ENCODE measurements at places on chromosomes 2 and 18.

- peak; percentile 64 for DNase-seq
Observed at GRCh38 chr2:69615969-69616368, 27.6 kb downstream of the AAK1 start.

- DNase-seq = no peak
Observed at GRCh38 chr2:150621526-150622213, 134.2 kb upstream of the RND3 start.

GRCh38 chr2:6381326-6381725, 484.4 kb downstream of the CMPK2 start:
- no peak for DNase-seq

- no peak for DNase-seq
Observed at GRCh38 chr18:5510135-5510846, 33.5 kb downstream of the EPB41L3 start.

DNA sequence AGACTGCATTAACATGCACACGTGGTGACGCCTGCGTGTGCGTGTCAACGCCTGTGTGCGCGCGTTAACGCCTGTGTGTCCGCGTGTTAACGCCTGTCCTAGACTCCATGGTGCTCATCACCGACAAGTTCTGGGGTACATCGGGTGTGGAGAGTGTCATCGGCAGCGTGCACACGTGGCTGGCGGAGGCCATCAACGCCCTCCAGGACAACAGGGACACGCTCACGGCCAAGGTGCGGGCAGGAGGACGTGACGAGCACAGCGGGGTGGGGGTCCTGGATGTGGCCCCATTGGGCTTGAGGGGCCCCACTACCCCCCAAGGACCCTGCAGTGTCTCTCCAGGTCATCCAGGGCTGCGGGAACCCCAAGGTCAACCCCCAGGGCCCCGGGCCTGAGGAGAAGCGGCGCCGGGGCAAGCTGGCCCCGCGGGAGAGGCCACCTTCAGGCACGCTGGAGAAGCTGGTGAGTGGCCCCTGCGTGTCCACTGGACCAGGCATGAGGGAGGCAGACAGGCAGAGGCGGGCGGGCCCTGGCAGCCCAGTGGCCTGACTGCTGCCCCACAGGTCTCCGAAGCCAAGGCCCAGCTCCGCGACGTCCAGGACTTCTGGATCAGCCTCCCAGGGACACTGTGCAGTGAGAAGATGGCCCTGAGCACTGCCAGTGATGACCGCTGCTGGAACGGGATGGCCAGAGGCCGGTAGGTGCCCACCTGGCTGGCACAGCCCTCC, 29.2 kb downstream of the GPC1 start:
- no peak for DNase-seq

DNA sequence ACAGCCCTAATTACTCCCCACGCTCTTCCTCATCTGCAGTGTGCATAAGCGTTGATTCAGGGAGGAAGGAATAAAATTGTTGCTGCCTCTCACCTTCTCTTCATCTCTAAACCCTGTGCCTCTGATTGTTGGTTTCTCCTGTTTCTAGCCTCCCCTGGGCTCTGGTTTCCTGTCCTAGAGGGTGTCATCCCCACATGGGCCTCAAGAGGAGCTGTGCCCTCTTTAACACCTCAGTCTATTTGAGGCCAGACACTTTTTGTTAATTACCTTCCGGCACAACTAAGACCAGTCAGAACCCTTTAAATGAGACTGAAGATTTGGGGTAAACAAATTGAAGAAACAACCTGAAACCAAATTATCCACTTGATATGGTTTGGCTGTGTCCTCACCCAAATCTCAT, 9.7 kb downstream of the CTAGE1 start:
- no peak for DNase-seq

DNA sequence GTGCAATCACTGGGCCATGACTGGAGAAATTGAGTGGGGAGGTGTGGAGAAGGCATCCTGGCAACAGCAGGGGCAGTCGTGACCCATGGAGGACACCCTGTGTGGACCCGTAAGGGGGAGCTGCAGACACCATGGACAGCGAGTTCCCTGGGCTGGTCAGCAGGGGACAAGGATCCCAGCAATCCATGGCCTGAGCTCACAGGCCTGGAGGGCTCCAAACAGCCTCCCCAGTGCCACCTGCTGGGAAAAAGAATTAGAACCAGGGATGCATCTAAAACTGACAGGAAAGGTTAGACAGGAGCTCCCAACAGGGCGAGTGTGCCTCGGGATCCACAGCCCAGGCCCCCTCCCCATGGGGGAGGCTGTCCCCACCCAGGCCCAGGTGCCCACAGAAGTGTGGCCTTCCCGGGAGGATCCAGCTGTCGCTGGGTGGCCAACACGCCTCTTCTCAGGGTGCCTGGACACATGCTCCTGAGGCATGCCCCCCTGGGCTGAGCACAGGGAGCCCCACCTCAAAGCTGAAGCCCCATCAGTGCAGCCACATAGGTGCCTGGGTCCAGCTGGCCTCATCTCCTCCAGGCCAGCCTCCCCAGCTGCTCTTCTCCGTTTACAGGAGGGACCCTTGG, 20.5 kb upstream of the KIF1A start:
- DNase-seq = peak; percentile 32

GRCh38 chr2:21836719-21837118, 713.0 kb downstream of the TDRD15 start:
- DNase-seq = no peak

- peak; percentile 25 for DNase-seq
Observed at GRCh38 chr2:189287982-189288521, 108.5 kb upstream of the COL5A2 start.

DNA sequence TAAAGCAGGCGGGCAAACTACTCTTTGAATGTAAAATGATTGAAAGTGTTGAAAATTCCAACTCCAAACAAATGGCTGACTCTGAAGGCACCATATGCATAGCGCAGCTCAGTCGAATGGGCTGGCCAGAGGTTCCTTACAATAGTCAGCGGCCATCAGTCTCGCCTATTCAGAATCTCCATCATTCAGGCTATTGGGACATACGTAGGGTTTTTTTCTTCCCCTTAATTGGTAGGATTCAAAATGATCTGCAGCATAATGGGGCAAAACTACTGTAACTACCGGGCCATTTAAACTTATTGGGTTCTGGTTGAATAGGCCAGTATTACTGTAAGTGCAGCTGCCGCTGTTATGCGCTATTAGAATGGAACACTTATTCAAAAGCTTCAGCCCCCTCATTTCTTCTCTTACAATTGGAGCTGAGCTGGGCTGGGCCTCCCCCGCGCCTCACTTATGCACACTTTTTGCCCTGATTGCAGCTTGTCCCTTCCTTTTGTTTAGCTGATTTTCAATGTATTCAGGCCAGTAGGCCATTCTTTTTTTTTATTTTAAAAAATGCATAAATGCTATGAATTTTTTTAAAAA, 40.4 kb downstream of the SLC9A4 start:
- no peak for DNase-seq

DNA sequence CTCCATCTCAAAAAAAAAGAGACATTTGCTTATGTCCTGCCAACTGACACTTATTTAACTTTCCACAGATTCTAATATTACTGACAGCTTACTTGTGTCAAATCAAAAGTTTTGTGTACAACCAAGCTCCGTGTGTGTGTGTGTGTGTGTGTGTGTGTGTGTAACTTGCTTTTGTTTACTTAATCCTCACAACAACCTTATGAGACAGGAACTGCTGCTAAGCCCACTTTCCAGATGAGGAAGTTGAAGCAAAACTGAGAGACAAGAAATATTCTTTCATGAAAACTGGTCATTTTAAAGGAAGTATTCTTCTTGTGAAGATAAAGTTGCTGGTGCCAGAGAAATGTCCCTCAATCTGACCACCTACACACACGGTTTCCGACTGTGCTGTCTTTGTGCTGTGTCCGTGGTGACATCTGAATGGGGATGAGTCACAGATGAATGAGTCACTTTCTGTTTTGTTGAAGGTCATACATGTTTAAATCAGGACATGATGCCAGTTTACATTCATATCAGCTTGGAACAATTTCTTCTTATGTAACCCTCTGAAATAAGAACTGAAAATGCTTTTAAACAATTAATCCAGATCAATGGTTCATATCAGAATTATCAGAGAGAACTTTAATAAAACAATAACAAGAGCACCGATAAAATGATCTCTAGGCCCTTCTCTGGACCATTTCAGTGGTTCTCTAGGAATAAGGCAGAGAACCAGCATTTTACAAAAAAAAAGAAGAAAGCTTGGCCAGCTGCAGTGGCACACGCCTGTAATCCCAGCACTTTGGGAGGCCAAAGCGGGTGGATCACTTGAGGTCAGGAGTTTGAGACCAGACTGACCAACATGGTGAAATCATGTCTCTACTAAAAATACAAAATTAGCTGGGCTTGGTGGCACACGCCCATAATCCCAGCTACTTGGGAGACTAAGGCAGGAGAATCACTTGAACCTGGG, 95.5 kb downstream of the THNSL2 start:
- DNase-seq = peak; percentile 64

DNA sequence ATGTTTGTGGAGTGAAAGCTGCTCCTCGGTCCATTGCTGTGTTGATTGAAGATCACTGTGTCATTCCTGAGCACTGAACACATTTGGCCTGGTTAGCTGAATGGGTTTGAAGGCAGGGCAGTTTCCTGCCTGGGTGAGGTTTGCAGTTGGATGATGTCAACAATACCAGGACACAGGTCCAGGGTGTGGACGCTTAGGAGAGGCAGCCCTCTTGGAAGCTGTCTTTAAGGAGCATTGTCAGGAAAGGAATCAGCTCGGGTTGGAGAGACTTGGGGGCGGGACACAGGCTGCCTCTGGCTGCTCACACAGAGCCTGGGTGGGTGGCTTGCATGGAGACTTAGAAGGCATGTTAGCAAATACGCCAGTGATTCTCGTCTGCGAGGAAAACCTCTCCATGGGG, 237.7 kb downstream of the SEPTIN10 start:
- no peak for DNase-seq

DNA sequence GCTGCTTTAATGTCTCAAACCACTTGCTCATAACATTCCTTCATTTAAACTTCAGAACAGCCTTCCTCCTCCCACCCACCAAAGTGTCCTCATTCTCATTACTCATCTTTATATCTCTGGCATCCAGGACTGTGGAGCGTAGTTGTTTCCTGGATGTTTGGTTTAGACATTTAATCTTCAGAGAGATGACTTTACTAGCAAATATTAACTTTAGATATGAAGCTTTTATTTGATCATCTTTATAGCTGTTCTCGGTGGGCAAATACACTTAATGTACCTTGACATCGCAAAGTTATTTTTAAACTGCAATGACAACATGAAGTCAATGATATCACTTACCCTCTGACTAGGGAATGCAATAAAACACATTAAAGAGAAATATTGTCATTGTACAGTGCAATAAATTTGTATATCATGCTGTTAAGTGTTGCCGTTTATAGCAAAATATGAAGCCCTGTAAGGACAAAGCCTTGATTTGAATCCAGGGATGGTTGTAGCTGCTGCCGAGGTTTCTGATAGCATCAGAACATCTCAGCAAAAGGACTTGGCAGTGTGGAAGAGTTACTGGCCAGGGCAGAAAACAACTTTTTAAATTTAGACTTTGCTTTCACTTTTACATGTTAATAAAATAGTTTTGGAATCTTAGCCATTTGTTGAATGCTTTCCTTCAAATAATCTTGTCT, 4.6 kb upstream of the LAMA3 start:
- no peak for DNase-seq

- DNase-seq = no peak
Observed at GRCh38 chr2:119481501-119482455, 42.5 kb downstream of the SCTR start.

GRCh38 chr2:165009466-165009865, 54.1 kb upstream of the SLC38A11 start:
- no peak for DNase-seq

DNA sequence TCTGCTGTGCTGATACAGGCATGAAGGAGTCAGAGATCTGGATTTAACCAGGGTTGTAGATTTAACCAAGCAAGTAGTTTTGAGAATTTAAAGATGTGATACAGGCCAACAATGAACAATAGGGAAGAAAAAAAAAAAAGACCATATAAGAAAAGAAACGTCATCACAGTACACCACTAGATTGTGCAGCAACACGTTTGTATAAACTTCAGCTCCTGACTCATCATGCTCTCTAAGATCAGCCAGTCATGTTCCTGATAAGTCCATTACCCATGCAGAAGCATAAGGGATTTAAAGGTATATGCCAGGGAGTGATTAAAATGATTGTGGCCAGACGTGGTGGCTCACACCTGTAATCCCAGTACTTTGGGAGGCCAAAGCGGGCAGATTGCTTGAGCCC, 22.3 kb upstream of the ERICH2 start:
- no peak for DNase-seq
